ENCODE measurements at places on chromosomes 1 and 21.

DNA sequence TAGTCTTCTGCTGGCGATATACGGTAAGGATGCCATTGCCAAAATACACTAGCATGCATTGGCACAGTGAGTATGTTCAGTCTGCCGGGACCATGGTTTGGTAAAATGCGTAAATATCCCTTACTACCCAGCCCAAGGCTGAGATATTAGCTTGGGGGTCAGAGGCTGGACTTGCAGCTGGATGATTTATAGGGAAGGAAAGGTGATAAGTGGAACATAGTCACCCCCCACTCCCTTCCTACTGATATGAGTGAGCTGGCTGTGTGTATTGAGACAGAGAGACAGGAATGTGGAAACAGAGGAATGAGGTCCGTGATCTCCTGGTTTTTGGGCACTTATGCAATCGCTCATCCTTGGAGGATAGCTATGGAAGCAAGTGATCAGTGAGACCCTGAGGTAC, 642.8 kb downstream of the KCNT2 start:
- DNase-seq: no peak

- DNase-seq: no peak
Observed at GRCh38 chr1:44262414-44262813, 49.1 kb downstream of the DMAP1 start.

GRCh38 chr1:209045331-209046057, 538.0 kb upstream of the CAMK1G start:
- no peak for DNase-seq

DNA sequence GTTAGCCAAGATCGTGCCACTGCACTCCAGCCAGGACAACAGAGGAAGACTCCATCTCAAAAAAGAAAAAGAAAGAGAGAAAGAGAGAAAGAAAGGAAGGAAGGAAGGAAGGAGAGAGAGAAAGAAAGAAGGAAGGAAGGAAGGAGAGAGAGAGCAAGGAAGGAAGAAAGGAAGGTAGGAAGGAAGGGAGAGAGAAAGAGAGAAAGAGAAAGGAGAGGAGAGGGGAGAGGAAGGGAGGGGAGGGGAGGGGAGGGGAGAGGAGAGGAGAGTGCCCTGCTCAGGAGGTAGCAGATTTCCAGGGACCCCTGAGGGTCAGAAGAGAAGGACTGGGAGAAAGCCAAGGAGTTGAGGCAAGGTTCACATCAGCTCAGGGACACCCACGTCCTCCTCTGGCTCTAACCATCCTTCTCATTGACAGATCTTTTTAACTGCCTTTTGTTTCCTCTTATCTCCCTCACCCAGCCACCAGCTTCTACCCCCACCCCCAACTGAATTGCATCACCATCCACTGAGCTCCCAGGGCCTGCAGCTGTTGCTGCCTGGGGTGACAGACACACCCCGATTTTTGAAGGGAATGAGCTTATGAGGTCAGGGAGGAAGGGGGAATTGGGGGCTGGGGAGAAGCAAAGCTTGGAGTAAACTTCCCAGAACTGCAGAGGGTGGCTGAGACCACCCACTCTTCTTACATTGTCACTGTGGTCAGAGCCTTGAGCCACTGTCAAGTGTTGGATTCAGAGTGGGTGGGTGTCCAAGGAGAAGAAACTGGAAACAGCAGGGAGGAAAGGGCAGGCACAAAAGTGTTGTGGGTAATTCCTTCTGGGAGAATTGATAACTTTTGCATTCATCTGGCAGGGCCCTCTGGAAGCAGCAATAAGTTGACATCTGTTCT, 91.6 kb downstream of the GLUL start:
- DNase-seq: no peak

- no peak for DNase-seq
Observed at GRCh38 chr21:41636636-41637630, 129.0 kb upstream of the TMPRSS2 start.

GRCh38 chr1:194102607-194103006, 916.2 kb upstream of the B3GALT2 start:
- DNase-seq: no peak

GRCh38 chr1:115833856-115834255, 7.1 kb downstream of the NHLH2 start:
- DNase-seq: no peak

DNA sequence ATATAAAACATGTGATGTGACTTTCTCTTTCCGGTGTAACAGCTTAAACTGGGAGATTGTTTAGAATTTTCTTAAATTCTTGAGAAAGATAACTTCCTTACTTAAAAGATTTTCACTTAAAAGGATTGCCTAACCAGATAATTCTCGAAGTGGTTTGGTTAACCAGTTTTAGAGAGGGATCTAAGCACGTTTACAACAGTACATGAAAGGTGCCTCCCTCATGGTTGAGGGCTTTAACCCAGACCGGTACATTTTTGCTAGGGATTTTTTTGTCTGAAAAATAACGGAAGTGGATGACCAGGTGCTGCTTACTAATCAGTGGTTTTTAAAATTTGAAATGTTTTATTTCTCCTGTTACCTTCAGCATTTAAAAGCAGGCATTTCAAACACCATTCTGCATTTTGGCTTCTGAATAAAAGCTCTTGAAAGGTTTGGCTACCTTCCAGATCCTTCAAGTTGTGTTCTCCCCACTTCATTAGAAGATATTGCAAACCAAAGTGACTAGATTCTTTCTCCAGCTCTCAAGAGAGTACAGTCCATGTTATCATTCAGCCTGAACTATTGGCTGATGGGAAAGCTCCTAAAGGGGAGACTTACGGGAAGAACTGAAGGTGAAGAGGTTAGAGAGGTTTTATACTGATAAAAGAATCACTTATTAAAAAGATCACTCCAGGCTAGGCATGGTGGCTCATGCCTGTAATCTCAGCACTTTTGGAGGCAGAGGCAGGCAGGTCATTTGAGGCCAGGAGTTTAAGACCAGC, 12.8 kb downstream of the S100PBP start:
- DNase-seq: no peak

All from kidney (tissue), 22 donors.